ENCODE measurements at places on chromosomes 5 and 9.

DNA sequence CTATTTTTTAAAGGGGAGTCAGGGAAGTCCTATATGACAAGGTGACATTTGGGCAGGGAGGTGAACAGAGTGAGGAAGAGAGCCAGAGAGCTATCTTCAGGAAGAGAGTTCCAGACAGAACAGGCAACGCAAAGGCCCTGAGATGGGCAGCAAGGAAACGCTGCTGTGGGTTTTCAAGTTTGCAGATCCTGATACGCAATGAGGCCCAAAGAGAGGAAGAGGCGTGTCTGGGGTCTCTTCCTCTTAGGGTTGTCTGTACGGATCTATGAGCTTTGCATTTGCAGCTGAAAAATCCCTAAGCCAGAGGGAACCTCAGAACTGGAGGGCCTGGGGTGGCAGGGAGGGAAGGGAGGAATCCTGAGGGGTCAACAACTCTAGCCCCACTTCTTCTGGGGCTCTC is 13.6 kb downstream of the FAT2 start:
- DNase-seq = no peak

DNA sequence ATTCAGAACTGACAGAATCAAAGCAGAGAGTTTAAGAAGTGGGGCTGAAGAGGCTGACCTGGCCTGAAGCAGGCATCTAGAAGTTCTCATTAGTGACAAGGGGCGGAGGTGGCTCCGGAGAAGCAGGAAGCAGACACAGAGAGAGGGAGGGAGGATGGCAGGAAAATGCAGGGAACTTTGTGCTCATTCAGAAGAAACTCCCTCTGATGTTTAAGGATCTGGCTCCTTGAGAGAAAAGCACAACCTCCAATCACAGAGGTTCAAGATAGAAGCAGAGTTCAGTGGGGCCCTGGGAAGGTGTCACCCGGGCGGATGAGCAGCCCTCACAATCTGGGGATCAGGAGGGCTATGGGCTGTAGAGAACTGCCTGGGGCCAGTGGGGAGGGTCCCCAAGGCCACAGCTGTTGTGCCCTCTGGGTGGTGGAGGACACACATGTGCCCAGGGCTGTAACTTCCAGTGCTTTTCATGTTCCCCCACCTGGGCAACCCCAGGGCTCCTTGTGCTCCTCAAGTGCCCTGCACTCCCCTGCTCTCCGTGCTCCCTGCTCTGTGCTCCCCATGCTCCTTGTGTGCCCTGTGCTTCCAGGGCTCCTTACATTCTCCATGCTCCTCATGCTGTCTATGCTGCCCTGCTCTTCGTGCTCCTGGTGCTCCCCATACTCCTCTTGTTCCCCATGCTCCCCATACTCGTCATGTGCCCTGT is 51.4 kb downstream of the TRIP13 start:
- no peak for DNase-seq

- DNase-seq = no peak
Measured at GRCh38 chr9:73280113-73280512, 128.4 kb downstream of the ANXA1 start.

DNA sequence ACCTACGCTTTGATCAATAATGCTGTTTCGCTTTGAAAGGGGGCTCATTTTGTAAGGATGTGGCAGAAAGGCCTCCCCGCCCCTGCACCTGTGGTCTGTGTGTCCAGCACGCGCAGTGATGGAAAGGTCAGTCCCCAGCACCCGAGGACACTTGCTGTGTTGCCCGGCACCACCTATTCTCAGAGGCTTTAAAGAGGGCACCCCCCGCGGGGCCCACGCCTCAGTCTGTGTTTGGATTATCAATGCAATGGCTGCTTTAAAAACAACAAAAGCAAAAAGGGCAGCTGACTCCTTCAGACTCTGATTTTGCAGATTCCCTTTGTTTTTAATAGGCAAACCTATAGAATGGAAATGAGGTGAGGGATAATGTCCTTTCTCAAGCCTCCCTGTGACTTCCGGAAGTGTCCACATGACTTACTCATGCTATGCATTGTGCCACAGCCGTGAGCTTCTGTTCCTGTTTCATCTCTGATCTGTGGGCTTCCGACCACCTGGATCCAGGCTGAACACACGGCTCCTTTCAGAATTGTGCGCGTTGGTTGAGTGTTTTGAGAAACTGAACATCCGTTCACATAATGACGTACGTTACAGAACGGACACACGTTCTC is 416.2 kb downstream of the IRX2 start:
- DNase-seq = no peak

GRCh38 chr5:142901476-142902185 is 131.5 kb downstream of the ARHGAP26 start:
- DNase-seq = no peak

- DNase-seq = no peak
Measured at GRCh38 chr5:141954194-141954593, 3.8 kb downstream of the PCDH12 start.
